ENCODE measurements at places on chromosomes 1 and 21.

DNA sequence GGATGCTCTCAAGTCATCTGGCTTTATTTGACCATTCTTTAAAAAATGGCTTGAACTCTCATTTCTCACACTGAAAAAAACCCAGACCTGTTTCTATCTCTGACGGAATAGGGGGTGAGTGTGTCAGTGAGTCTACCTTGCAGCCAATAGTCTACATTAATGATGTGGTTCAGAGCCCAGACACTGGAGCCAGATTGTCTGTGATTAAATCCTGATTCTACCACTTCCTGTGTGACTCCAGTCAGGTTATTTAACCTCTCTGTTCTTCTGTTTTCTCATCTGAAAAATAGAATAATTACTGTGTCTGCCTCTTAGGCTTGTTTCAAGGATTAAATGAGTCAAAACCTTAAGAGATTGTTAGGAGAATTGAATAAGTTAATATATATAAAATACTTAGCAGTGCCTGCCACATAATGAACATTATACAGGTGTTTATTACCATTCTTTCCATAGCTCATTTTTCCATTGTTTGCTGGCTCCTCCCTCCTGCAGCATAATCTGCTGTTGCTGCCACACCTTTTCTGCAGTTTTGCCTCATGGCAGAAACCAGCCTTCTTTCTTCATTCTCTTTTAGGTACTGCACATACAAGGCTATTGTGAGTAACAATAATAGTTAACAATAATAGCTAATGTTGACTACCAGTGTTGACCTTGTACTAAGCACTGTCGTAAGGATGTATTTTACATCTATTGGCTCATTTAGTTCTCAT is 157.6 kb upstream of the IVNS1ABP start:
- no peak for DNase-seq

DNA sequence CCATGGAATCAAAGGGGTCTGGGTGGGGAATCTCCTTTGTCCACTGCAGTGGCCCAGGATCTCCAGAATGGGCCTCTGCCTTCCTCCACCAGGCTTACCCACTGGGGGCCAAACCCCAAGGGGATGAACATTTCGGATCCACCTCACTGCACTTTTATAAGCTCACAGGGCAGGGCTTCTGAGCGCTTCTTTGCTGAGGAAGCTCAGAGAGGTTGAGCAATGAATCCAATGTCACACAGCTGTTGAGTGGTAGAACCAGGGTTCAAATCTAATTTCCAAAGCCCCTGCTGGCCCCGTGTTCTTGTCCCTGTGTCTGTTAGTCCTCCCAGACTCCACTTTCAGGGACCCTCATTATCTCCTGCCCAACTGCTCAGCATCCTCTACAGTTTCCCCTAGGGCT is 250.8 kb downstream of the GRIK3 start:
- no peak for DNase-seq

GRCh38 chr1:7508934-7509519 is 262.1 kb upstream of the VAMP3 start:
- no peak for DNase-seq

DNA sequence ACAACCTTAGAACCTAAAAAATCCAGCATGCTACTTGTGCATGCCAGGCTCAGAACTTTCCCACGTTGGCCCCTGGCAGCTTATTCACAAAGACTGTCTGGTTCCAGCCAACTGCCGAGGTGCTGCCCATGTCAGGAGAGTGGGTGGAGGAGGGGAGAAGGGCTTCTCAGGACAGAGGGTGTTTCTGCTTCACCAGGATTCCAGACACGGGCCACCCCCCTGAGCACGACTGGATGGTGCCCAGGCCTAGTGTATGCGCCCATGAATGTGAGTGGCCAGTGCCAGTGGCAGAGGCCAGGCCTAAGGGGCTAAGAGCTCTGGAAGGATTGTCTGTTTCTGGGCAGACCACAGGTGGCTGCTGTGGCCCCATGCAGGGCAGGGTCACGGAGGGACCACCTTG is 148.2 kb upstream of the COL6A1 start:
- DNase-seq: no peak

- no peak for DNase-seq
Measured at GRCh38 chr1:20733360-20733975, 965 bp upstream of the SH2D5 start.

GRCh38 chr1:38941527-38942019 is at the start of gene RHBDL2:
TSS of gene RHBDL2 (minus strand) at chr1:38941830. CDS start at chr1:38919212, 22,618 bp downstream.
- DNase-seq: no peak

GRCh38 chr1:239816081-239816782 is 275.5 kb upstream of the FMN2 start:
- DNase-seq: no peak

- DNase-seq: no peak
Measured at GRCh38 chr1:232904566-232904965, 45.8 kb upstream of the NTPCR start.

DNA sequence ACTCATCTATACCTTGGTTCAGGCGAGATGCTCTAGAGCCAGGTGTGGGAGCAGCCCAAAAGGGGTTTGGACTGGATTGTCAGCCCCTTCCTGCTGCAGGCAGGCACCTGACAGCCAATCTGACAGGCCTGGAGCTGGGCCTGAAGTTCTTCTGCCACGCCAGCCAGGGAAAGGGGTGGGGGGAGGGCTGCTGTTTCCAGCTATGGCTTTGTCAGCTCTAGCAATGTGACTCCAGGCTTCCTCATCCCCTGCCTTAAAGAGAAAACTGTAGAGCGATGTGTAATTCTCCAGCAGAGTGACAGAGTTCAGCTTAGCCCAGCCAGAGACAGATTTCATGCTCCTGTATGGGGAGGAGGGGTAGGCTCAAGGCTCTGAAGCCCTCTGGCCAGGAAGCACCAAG is 30.3 kb downstream of the WNT4 start:
- no peak for DNase-seq

- no peak for DNase-seq
Measured at GRCh38 chr21:34046917-34047316, 26.5 kb upstream of the MRPS6 start.

GRCh38 chr1:229116114-229116513 is 154.8 kb upstream of the RAB4A start:
- DNase-seq: no peak

GRCh38 chr1:9413071-9413876 is 120.6 kb downstream of the SPSB1 start:
- peak; percentile 58 for DNase-seq

- no peak for DNase-seq
Measured at GRCh38 chr21:36518883-36519492, 39.1 kb upstream of the CLDN14 start.

DNA sequence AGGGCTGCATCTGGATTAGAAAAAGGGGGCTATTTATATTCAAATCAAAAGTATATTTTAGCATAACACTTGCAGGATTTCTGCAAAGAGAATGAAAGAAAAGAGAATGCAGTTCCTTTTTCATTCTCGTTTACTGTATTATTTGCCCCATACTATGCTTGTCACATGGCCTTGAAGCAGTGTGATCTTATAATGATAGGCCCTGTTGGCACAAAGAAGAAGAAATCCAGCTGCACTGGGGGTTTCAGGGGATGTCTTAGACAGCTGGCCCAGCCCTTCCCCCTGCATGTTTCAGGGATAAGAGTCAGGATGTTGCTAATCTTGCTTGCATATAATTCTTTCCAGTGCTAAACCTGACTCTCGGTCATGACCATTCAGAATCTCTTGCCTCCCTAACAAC is 369.5 kb downstream of the SEC16B start:
- DNase-seq: no peak

DNA sequence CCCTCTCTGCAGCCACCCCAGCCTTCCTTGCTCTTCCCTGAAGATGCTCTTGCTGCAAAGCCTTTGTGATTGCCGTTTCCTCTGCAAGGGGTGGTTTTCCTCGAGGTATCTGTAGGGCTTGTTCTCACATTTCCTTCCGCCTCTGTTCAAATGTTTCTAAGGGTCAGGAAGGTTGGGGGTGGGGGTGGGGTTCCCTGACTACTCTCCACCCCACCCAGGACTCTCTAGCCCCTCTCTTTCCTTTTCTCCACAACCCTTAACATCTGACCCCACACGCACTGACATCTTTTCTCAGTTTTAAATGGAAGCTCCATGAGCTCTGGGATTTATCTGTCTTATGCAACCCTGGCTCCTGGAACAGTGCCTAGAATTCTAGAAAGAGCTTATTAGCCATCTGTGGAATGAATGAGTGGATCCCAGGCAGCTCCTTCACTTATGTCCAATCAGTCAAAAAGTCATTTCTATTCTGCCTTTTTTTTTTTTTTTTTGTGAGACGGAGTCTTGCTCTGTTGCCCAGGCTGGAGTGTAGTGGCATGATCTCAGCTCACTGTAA is 27.3 kb upstream of the ZNF362 start:
- DNase-seq: no peak

DNA sequence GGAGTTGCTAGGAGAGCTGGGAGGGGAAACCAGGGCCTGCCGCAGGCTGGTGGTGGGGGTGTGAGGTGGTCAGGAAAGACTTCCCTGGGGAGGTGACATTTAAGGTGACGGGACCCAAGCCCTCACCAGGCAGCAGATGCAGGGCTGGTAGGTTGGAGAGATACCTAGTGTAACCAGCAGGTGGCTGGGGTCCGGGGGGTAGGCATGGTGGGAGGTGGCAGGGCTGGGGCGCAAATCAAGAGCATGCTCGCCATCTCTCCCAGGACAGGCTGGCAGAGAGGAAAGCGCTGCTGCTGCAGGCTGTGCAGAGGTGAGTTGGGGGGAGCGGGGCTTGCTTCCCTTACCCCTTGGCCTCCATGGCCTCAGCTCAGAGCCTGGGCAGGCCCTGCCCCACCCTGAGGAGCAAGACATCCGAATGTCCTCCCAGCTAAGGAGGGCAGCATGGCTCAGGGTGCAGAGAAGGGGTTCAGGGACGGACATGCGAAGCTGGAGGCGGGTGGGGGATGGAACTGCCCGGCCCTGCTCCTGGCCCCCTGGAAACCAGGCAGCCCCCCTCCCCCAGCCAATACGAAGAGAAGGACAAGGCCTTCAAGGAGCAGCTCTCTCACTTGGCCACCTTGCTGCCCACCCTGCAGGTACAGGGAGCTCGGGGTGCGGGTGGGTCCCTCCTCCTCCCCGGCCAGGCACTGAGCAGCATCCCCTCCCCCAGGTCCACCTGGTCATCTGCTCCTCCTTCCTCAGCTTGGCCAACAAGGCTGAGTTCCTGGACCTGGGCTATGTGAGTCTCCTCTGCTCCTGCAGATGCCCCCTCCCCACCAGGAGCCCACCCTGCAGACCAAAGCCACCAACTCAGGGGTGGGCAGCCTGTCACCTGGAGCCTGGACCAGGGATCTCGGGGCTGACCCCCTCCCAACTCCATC is 4.0 kb downstream of the RNF207 start:
- no peak for DNase-seq

- no peak for DNase-seq
Measured at GRCh38 chr21:27033471-27033870, 66.6 kb upstream of the ADAMTS5 start.

DNA sequence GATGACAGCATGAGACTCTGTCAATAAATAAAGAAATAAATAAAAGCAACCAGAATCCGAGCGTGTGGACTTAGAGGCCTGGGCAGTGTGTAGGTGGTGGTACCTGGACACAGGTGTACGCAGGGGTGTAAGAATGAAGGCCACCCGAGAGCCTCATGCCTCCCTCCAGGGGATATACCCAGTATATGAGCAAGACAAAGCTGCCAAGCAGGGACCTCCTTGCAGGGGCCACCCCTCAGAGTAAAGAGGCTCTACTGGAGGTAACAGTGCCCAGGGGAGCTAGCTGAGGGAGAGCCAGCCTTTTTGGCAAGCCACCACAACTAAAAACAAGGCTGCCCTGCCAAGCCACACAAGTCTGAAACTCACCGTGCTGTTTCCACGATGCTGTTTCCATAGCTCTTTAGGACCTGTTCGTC is 179.2 kb upstream of the RAB4A start:
- DNase-seq: no peak

DNA sequence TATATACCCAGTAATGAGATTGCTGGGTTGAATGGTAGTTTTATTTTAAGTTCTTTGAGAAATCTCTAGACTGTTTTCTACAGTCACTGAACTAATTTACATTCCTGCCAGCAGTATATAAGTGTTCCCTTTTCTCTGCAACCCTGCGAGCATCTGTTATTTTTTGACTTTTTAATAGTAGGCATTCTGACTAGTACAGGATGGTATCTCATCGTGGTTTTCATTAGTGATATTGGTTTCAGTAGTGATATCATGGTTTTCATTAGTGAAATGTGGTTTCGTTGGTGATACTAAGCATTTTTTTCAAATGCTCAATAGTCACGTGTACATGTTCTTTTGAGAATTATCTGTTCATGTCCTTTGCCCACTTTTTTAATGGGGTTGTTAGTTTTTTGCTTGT is 316.8 kb downstream of the PTBP2 start:
- no peak for DNase-seq

GRCh38 chr1:110235834-110236682 is 25.9 kb downstream of the KCNC4 start:
- no peak for DNase-seq

- DNase-seq: no peak
Measured at GRCh38 chr1:200684015-200684414, 14.3 kb upstream of the DDX59 start.

Measured in stimulated activated CD8-positive, alpha-beta memory T cell treated with anti-CD3 and anti-CD28 coated beads, Interleukin-4, amount 100 ng/mL, for 24 hours (primary cell).